ENCODE measurements at places on chromosomes 1 and 21.

- DNase-seq, result peak; percentile 6
Observed at GRCh38 chr21:42513985-42514882, 582 bp downstream of the SLC37A1 start.

DNA sequence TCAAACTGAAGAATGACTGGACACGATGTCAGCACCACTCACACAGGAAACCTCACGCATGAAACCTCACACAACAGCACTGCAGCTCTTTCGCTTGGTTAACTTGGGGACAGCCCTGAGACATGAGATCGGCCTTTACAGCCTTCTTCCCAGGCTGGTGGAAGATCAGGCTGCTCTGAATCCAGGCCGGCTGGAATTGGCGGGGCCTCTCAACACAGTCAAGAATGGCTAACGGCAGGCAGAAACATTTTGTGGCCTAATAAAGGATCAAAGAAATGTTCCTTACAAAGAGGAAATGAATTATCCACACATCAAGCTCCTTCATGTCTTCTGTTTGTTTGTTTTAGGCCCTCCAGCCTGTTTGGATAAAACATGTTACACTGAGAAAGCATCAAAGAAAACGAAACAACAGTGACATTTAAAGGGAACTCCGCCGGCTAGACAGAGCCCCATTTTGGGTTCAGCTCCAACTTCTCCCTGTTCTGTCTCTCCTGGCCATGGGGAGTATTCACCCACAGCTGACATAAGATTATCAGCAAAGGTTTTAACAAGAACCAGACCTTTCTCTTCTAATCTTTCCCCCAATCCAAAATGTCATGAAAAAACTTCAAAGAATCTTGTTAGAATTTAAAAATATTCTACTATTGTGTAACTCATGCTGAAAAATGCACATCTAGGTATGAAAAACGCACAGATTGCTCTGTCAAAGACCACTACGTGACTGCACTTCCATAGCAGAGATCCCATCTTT, 131.2 kb downstream of the SLC45A1 start:
- no peak for DNase-seq

- no peak for DNase-seq
Observed at GRCh38 chr21:31143036-31143435, 104.8 kb upstream of the KRTAP19-8 start.

- DNase-seq, result no peak
Observed at GRCh38 chr1:226778657-226779058, 39.6 kb upstream of the ITPKB start.

- DNase-seq, result peak; percentile 47
Observed at GRCh38 chr1:158972841-158973240, 36.9 kb upstream of the IFI16 start.

- DNase-seq, result no peak
Observed at GRCh38 chr1:77859248-77859647, 29.2 kb upstream of the NEXN start.

DNA sequence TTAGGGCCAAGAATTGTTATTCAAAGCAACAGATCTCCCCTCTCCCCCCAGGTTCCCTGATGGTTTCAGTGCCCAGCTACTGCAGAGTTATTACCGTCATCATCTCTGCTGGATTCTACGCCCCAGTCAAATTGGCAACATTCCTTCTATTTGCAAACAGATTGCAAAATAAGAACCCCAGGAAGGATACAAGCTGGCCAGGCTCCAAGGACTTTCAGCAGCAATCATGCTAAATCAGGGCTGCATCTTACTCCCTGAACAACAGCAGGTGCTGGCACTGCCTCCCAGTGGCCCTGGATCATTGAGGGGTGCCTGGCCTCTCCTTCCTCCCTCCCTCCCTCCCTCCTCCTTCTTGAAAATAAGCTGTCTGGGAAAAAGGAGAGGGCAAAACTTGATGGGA, 521.6 kb upstream of the BEND5 start:
- no peak for DNase-seq

GRCh38 chr1:2312515-2313301, 78.6 kb downstream of the MORN1 start:
- no peak for DNase-seq

DNA sequence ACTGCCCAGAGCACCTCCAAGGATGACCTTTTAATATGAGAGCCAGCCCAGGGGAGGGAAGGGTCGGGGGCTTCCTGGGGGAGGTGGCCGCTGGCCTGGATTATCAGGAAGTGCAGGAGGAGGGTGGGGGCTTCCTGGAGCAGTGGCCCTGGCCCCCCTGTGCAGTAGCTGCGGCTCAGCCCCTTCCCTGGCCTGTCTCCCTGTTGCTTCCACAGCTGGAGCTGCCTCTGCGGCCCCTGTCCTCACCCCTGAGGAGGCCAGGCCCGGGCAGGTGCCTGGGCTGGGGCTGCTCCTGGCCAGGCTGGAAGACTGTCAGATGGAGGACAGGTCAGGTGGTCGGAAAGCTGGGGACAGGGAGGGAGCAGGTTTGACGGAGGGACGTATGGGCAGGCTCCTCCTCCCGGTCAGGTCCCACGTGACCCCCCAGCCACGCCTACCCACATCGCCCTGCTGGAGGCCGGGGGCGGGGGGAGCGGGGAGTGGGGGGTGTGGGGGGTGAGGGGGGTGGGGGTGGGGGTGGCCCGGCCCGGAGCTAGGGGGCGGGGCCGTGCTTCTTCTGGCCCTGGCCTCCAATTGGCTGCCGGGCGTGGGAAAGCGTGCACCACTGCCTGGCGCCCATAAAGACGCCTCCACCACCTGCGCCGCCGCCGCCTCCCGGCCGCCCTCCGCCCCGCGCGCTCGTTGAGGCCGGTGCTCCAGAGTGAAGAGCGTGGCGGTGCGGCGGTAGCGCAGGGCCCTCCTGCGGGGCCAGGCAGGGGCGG, 10.2 kb upstream of the TNFRSF14 start:
- DNase-seq, result peak; percentile 80

DNA sequence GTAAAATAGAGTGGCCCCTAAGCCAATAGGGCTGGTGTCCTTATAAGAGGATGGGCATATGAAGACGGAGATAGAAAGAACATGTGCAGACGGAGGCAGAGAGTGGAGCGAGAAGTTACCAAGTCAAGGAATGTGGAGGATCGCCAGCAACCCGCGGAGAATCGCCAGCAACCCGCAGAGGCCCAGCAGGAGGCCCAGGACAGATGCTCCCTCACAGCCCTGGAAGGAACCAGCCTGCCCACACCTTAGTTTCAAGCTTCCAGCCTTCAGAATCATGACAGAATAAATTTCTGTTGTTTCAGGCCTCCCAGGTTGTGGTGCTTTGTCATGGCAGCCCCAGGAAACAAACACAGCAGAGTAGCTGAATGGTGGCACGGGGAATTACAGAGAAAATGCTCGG, 9.6 kb downstream of the CLDN14 start:
- no peak for DNase-seq

GRCh38 chr21:42319376-42319775, 4.2 kb upstream of the TFF3 start:
- DNase-seq, result peak; percentile 86

DNA sequence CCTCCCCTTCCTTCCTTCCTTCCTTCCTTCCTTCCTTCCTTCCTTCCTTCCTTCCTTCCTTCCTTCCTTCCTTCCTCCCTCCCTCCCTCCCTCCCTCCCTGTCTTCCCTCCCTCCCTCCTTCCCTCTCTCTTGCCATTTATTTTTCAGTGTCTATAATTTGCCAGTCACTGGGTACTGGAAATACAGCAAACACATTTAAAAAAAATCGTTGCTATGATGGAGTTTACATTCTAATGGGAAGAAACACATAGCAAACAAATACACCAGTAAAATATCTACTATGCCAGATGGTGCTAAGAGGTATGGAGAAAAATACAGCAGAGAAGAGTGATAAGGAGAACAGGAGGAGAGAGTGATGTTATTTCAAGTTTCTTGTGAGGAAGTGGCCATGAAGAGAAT, 309.5 kb downstream of the CTH start:
- no peak for DNase-seq

- DNase-seq, result no peak
Observed at GRCh38 chr1:42454403-42454802, 1.4 kb downstream of the ZMYND12 start.

DNA sequence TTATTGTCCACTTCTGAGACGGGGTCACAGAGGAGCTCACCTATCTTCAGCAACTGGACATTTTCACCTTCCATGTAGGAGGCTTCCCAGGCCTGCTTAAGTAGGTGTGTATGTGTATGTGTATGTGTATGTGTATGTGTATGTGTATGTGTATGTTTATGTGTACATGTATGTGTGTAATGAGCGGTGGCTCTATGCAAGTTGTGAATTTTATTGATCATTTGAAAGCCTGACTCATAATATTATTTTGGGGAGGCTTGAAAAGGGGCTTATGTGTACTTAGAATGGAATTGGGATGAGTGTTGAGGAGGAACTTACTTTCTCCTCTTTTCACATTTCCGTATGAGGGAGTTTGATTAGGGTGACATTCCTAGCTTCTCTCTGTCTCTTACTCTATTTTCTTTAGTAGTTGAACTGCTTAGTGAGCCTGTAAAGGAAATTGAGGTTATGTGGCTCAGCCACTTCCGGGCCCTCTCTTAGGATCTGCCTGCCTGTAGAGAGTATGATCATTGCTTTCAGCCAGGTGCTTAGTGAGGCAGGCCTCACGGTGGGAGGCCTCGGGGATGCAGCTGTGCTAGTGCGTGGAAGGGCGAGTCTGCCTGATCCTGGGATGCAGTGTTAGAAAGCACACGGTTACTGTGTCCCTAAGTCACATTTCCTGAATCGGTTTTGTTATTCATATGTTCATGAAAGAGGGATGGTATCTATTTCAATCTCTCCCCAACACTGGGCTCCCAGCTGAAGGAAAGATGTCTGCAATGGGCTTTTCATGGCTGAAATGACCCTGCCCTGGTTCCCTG, 61.0 kb downstream of the IER5 start:
- peak; percentile 66 for DNase-seq

DNA sequence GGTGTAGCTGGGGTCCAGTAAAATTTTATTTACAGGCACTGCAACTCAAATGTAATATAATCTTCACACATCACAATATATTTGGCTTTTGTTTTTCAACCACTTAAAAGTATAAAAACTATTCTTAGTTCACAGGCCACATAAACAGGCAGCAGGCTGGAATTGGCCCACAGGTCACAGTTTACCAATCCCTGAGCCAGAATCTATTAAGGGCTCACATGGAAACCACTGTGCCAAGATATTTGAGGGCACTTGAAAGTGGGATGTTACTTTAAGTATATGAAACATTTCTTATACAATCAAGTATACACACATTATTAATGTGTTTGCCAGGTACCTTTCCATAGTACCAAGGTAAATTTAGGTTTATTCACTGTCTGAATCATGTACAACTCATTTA, 71.9 kb upstream of the PRDX6 start:
- no peak for DNase-seq

DNA sequence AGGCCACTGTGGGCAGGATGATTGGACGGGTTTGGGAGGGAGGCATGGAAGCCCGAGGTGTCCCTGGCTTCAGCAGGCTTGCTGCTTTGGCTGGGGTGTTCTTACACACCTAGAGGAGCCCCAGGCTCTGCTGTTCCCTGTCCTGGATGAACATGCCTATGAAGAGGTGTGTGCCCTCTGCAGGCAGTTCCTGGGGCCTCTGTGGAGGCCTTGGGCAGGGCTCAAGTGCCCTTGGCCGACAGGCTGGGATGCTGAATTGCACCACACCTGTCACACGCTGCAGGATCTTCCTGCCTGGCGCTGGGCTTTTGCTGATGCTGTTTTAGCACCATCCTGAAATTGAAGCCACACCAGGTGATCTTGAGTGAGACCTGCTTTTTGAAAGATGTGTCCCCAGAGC, 415.0 kb upstream of the VAMP3 start:
- DNase-seq, result no peak

DNA sequence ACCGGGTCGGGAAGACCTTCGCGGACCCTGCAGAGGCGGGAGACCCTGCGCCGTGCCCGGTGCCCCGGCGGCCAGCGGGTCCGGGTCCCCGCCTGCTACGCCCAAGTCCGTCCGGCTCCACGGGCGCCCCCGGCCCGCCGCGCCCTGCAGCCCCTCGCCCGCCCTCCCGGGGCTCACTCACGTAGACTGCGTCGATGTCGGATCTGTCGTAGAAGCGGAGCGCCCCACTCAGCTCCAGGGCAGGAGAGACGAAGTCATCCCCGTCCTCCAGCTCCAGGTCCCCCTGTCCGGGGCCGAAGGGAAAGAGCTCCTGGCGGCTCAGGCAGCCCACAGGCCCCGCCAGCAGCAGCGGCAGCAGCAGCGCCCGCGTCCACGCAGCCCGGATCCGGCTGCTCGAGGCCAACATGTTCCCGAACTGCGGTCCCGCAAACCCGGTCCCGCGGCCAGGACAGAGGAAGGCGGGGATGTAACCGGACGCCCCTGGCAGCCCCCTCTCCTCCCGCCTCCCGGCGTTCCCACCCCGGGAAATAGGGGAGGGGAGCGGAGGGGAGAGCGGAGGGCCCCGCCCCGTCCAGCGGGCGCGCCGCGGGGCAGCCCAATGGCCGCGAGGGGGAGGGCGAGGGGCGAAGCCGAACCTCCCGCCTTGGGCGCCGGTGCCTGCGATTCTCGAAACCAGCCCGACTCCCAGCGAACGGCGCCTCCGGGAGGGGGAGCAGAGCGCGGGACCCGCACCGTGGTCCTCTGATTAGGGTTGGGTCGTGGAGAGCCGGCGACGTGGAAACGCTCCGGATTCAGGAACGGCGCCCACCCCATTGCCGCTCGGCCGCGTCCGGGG, at the start of gene NID1:
NID1 (minus strand) TSS at position 417 of the 835 bp plus-strand sequence; CDS start at position 406, 11 bp downstream.
- no peak for DNase-seq

- DNase-seq, result no peak
Observed at GRCh38 chr21:18248171-18248570, 3.5 kb downstream of the CHODL start.

DNA sequence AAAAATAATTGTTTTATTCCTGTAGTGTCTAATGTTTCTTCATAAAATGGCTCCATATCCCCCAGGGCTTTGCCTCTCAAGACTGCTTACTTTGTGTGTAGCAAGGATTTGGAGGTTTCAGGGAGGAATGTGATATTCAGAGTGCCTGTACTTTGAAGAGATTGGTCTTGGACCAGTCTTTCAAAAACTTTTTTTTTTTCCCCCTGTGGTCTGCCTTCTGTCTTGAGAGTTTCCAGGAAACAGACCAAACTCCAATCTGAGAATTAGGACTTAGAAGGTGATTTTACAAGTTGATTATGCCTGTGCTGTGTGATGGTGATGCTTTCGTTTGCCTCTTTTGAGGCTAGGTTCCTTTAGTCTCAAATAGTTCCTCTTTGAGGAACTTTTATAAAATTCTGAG, 25.9 kb downstream of the GABPA start:
- no peak for DNase-seq

- no peak for DNase-seq
Observed at GRCh38 chr1:33005838-33006421, 30.8 kb downstream of the AK2 start.

Measured in AML-193 (cell line).